ENCODE measurements at places on chromosomes 11 and 22. TPM values are rescaled to one million over a fixed set of nuclear protein-coding genes. Genes with fewer than 3 reads are reported as not detected.

SCT gene
- 3.5 TPM for total RNA-seq

GAB4 gene
- not detected for total RNA-seq

OR56A1 gene
- total RNA-seq: not detected

HMOX1 gene
- 2.8 TPM for total RNA-seq

POTEH gene
- total RNA-seq: not detected

TIMP3 gene
- total RNA-seq: 29.2 TPM

FANCF gene
- 16.4 TPM for total RNA-seq
